ENCODE measurements at places on chromosomes 16 and 17.

GRCh38 chr16:4414187-4414917 lies 2.0 kb downstream of the CORO7 start:
- peak; percentile 89 for DNase-seq

DNA sequence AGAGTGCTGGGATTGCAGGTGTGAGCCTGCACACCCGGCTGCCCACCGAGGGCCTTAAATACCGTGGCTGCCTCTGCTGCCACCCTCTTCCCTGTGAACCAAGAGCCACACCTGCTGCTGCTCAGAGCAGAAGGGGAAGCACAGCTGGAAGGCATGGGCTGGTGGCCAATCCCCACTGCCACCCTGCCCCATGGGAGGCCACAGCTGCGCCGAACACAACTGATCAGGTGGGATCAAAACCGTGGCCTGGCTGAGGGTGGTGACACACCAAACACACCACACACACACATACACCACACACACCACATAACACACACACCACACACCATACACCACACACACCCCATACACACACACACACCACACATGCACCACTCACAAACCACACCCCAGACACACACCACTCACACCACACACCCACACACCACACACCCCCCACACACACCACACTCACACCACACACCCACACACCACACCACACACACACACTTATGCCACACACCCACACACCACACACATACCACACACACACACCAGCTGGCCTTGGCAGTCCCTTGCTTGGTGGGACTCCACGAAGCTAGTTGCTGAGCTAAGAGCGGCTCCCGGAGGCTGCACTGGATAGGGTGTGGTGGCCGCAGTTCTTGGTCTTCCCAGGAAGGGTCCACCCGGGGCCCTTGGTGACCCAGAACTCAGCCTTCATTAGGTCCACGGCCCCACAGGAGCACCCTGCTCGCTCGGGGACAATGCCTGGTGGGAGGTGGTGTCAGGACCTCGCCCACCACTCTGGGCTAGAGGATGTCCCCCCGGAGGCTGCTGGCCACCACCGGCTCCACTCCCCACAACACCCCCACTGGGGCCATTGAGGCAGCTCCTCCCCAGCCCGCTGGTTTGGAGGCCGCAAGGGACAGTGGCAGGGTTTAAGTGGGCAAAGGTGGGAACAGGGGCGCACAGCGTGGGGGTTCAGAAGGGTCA lies 14.9 kb downstream of the CEP131 start:
- no peak for DNase-seq

DNA sequence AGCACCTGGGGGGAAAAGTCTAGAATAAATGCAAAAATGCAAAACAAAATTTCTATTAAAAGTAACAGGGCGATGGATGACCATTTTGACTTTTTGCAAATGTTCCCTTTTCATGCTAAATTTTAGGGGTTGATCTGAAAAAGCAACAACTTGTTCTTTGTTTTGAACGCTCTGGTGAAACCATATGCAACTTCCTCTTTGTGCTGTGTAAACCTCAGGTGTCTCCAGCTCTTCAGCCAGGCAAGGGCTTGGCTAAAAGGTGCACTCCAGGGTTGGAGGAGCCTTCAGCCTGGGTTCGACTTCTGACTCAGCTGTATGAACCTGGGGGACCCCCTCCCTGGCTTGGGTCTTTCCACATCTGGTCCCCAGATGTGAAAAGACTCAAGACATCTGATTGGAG lies 9.5 kb downstream of the IRF8 start:
- DNase-seq, result no peak

DNA sequence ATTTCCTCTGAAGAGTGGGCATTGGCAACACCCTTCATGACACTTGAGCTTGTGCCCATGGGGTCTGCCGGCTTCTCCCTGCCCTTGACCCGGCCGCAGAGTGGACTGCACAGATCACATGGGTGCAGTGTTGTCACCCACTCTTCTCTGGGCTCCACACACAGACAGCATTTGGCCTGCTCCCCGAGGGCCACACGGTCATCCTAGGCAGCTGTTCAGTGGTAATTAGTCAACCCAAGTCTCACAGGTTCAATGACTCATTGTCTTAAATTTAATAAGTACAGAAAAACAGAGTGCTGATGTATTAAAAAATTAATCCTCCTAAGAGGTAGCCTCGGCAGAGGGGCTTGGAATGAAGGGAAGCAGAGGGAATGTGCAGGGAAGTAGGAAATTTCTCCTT lies 204.8 kb downstream of the MSI2 start:
- DNase-seq, result peak; percentile 59

GRCh38 chr16:81928975-81929374 lies 82.3 kb downstream of the SDR42E1 start:
- DNase-seq, result peak; percentile 33

DNA sequence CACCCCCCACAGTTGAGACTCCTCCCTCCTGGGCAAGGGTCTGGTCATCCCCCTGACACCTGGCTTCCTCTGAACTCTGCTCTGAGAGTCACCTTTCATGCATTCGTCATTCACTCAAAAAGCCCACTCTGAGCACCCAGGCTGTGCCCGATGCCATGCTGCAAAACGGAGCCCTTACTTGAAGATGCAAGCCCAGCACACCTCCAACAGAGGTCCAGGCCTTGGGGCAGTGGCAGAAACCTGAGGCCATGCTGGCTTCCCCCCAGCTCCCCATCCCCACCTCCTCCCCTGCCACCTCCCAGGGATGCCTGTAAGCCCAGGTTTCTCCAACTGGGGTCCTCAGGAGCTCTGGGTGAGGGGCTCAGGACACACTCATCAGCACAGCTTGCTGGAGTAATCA lies 67.7 kb upstream of the TNRC6C start:
- no peak for DNase-seq
